ENCODE measurements at places on chromosomes 7 and 10.
A peak's percentile ranks its signal among the peaks of the same experiment; 100 is the strongest.

DNA sequence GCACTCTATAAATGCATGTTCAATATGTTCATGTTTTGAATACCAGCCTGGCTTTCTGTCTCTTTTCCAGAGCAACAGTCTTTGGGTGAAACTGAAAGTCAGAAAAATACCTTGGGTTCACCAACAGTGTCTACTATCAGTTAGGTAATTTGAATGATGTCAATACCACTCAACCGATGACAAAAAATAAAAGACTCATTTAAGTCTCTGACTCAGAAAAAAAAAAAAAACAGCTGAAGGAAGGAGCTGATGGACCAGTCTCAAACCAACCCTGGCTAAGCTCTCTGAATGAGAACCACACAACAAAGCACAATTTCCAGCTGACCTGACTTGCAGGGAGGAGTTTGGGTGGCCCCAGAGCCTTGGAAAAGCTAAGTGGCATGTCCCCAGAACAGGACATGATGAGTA, 42.5 kb downstream of the ABLIM1 start:
- DNase-seq = no peak

- DNase-seq = no peak
Observed at GRCh38 chr10:100999742-101000126, at the start of gene LZTS2. LZTS2 (plus strand) TSS chr10:100999808; CDS start chr10:101002539, 2,731 bp downstream.

- DNase-seq = peak; percentile 40
Observed at GRCh38 chr7:22452142-22452959, 47.6 kb downstream of the STEAP1B start.

DNA sequence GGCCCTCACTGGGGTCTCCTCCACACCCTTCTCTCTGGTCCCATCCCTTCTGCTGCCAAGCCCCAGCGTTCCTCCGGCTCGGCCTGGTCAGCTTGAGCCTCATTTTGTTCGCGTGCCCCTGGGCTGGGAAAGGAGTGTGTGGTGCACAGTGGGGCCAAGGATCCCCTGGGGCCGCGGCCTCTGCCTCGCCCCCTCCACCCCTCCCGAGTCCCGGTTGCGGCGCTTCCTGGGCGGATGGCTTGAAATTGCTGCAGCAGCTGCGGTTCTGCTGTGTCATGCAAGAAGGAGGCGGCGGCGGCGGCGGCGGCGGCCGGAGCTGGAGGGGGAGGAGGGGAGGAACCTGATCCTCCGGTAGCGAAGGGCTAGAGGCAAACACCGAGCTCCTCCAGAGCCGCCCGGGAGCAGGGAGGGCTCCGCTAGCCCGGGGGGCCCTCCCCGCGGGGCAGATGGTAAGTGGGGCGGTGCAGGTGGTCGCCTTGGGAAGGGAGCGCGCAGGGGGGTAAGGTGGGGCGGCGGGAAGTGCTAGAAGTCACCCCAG, 217.8 kb upstream of the MKLN1 start:
- DNase-seq = peak; percentile 50

DNA sequence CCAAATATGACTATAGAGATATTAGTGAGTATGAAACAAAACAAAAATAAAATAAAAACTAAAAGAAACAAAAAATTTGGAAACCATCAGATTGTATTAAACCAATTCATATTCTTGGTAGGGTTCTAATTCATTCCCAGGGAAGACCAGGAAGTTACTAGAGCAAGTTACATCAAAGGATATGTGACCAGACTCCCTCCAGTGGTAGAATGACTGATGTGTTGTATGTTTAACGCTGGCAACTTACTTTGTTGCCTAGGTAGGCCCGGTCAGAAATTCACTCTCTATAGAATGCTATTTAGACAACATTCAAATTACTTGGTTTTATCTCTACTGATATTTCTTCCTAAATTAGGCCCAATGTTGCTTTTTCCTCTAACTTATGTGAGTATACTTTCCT, 5.2 kb downstream of the PHYHIPL start:
- DNase-seq = peak; percentile 66

DNA sequence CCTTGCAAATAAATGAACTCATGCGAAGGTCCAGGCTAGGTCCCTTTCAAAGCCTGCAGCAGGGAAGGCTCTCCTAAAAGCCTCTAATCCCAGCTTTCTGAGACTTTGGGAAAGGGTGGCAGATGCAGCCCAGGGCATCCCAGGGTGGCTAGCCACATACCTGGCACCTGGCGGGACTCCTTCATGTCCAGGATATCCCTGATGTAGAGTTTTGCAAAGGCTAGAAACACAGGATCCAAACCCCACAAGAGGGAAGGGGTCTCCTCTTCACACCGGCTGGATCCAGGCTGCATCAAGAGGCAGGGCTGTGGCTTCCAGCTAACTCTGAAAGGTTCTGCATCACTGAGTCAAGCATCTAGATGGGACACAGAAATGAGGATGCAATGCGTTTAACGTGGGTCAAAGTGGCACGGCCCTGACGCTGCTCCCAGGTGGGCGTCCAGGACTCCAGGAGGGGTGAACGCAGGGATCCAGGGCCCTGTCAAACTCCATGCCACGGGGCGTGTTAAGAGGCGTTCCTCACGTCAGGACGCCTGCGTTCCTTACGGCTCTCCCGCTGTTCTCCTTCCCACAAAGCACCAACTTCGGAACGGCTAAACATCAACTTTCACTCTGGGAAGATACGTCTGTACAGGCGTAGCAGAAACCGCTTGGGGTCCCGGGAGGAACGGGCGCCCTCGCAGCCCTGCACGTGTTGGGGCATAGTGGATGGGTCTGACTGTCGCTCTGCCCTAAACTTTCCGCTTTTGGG, 507 bp downstream of the STN1 start:
- DNase-seq = no peak

- DNase-seq = no peak
Observed at GRCh38 chr7:45145881-45146280, 11.7 kb upstream of the RAMP3 start.

DNA sequence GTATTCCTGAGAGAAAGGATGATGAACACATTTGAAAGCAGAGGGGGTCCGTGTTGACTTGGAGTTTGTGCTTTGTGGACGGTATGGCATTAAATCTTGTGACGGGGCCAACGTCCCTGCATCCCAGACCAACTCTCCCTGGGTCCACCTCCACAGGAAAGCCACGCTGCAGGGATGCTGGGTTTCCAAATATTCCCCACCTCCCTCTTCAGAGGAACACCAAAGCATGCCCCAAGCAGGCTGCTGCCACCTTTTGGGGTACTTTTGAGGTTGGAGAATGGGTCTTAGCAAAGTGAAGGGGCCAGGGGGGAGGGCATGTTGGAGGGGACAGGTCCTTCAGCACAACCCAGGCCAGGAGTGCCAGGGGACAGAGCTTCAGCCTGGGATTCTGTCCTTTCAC, 504.4 kb downstream of the TCERG1L start:
- no peak for DNase-seq

- DNase-seq = no peak
Observed at GRCh38 chr7:42381161-42381560, 144.2 kb upstream of the GLI3 start.

DNA sequence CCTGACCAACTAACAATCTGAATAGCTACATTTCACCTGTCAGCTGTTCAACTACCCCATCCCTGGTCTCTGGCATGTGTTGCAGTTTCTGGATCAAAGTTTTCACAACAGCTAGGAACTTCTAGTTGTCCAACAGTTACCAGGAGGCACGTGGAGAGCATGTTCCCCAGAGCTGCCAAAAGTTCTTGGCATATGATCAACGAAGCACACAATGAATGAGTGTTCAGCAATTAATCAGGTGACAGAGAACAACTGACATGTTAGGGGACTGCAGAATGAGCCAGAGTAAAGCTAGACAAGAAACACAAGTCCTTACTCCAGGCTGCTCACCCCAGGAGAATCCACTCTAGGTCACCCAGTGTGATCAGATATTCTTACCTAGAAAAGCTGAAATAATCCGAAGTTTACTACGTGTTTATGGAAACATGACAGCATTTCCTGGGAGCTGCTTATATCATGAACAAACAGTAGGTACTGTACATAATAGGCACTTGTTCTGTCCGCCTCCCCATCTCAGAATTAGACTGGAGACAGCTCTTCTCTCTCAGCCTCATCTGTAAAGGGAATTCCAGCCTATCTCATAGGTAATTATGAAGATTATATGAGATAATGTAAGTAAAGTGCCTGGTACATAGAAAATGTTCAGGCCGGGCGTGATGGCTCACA, 50.6 kb downstream of the ZNF438 start:
- no peak for DNase-seq

DNA sequence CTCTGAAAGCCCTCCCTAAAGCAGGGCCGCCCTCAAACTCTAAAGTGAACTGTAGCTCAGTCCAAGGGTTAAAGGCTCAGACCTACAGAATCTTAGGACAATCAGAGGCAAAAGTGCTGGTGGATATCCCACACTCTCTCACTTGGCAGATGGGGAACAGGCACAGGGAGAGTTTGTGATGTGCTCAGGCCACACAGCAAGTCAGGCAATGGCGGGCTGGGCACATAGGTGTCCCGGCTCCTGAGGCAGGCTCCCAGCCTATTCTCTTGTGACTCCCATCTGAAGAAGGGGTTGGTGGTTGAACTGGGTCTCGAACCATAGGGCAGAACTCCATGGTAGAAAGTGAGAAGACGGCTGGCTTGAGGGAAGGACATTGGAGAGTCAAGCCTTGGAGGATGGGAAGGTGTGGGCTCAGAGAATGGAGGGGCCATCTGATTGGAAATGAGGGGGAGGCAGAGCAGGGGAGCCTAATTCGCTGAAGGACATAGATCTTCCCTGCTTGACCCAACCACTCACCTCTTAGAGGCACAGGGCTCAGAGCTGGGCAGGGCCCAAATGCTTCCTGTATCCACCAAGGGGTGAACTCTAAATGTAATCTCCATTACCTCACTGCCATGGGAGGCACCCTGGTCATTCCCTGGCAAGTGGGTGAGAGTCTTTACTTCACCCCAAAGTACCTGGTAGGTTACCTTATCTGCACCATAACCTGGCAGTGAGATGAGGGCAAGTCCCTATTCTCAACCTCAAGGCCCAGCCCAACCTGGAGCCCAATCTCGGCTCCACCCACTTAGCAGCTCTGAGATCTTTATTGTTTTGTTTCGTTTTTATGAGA, 4.9 kb upstream of the ZMIZ1 start:
- no peak for DNase-seq

GRCh38 chr10:76026905-76027304, 595.5 kb downstream of the LRMDA start:
- DNase-seq = no peak

- DNase-seq = no peak
Observed at GRCh38 chr10:649445-649797, 40.0 kb downstream of the DIP2C start.

GRCh38 chr10:3090914-3091787, 23.8 kb downstream of the PFKP start:
- peak; percentile 90 for DNase-seq

- no peak for DNase-seq
Observed at GRCh38 chr10:8056378-8056777, 1.9 kb downstream of the GATA3 start.

- DNase-seq = no peak
Observed at GRCh38 chr7:7569081-7569527, 2.4 kb downstream of the MIOS start.

- DNase-seq = no peak
Observed at GRCh38 chr7:116786791-116787443, 75.5 kb upstream of the CAPZA2 start.

DNA sequence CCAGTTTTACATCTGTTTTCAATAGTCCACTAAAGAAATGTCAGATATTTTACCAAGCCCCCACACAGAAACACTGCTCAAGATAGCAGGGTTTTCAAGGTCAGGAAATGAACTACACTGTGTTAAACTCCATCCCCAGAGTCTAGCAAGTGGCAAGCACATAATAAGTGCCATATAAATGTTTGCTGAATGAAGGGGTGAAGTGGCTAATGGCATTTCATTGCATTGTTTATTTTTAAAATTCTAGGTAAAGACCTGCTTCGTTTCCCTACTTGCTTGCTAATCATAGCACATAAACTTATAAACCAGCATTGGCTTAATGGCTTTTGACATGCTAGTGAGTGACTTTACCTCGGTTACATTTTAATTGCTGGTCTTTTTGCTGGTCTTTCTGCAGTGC, 322.6 kb downstream of the GRID1 start:
- DNase-seq = no peak

DNA sequence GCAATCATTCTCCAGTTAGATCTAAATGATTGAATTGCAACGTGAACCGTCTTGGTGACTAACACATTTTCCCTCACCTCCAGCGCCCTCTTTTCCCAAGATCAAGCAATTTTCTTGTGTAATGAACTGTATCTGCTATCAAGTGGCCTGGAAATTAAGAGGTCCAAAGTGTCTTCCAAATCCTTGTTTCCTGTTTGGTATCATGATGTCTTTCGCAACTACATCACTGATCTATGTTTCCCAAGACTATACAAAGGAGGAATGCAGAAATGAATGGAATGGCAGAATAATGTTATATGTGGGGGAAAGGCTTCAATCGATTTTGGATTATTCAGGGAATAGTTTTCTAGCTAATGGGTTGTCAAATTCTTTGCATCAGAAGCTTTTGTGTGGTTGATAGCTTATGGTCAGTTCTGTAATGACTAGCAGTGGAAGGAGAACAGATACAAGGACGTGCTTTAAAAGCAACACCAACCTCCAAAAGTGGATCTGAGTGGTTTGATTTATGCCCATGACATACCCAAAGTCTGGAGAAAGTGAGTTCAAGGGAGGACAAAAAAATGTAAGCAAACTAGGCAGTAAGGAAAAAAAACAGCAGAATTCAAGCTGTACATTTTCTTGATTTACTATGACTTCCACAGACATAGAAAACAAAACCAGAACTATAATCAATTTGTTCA, 14.6 kb upstream of the ZEB1 start:
- no peak for DNase-seq

DNA sequence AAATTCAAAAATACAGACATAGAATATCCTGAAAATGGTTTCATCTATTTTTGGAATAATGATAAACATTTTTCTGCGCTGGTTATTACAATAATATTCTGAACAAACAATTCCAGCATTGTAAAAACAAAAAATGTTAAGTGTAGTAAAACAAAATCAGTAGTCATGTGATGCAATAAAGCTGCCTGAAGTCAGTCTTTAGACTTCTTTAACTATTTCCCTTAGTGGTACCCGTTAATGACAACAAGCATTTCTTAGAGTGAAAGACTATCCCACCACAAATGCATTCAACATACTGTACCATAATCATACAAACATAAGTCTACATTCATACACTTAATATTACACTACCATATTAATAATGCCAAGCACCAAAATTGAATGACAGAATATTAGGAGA, 1.6 kb downstream of the SKAP2 start:
- no peak for DNase-seq

Measured in T47D (cell line).